Aorta (tissue), 5 donors: ENCODE measurements at places on chromosomes 4 and X. TPM values are rescaled to one million over a fixed set of nuclear protein-coding genes. Genes with fewer than 3 reads are reported as not detected.

DNA sequence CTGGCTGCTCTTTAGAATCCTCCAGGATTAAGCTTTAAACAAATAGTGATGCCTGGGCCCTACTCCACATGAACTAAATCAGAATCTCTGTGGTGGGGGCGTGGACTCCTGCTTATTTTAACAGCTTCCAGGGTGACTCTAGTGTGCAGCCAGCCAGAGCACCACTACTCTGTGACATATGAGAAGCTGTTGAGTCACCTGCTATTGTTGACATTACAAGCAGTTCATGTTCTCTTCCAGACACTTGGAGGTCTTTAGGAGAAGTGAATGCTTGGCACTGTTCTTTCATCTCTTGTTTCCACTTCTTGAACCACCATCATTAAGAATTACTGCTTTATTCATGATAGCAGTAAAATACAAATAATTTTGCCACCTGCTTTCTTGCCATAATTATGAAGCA lies 426 bp upstream of the C4orf51 start:
- peak overlapping the region; percentile 76 for H3K27ac ChIP-seq
- no peaks in the 10 kb centered on the region for H3K27me3 ChIP-seq
- DNase-seq: peak; percentile 60
- H3K4me3 ChIP-seq: no peak overlapping the region
- no peaks in the 10 kb centered on the region for H3K36me3 ChIP-seq

DNA sequence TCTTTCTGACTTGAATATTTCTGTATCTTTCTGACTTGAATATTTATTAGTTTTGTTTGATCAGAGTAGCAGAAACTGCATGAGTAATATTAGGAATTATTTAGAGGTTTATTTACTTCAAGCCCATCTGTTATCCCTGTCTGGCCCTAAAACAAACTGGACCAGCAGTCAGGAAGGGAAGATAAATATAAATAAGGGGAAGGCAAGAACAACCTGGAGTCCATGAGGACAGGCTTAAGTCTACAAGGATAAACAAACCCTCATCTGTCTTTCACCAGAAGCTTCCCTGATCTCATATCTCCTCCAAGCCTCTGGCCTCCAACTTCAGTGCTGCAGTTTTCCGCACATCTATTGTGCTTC lies 524.9 kb downstream of the CENPC start:
- H3K36me3 ChIP-seq: no peaks in the 10 kb centered on the region
- no peaks in the 10 kb centered on the region for H3K27me3 ChIP-seq
- no peak overlapping the region for H3K4me3 ChIP-seq
- H3K27ac ChIP-seq: no peak overlapping the region
- no peak for DNase-seq
- no peaks in the 10 kb centered on the region for H3K4me1 ChIP-seq

Gene DAPP1
- total RNA-seq: 2.7 TPM

DNA sequence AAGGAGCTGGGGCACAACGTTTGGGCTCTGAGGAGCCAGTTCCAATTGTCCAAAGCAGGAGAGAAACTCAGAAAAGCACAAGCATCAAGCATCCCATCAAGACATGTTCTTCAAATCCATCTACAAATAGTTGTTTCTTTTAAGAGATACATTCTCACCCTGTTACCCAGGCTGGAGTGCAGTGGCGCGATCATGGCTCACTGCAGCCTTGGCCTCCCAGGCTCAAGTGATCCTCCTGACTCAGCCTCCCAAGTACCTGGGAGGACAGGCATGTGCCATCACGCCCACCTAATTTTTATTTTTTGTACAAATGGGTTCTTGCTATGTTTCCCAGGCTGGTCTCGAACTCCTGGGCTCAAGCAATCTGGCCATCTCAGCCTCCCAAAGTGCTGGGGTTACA lies 18.1 kb downstream of the NELFA start:
- no peak overlapping the region for H3K4me3 ChIP-seq
- no peak for DNase-seq
- no peaks in the 10 kb centered on the region for H3K27me3 ChIP-seq
- no peak overlapping the region for H3K27ac ChIP-seq

GRCh38 chr4:52641854-52642563 lies 17.1 kb downstream of the USP46 start:
- no peak overlapping the region for H3K27ac ChIP-seq
- peaks cover 7% of the 10 kb centered on the region for H3K4me1 ChIP-seq
- no peak overlapping the region for H3K4me3 ChIP-seq
- H3K27me3 ChIP-seq: no peaks in the 10 kb centered on the region
- DNase-seq: no peak

DNA sequence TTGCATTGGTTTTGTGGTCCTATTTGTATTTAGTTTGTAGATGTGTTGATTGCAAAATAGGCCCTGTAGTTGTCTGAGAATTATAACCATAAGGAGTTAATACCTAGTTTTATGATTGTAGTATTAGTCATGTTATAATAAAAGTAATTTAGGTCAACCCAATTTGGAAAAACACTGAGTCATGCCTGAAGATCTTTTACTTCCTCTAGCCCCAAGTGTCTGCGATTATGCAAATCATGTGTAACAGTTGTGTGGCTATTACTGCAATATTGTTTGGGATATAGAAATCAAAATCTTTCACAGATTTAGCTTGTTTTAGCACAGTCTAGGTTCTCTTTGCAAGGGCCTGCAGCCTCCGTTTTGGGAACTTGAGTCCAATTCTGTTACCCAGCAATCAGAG lies 12.6 kb downstream of the SRD5A3 start:
- no peaks in the 10 kb centered on the region for H3K4me1 ChIP-seq
- no peak overlapping the region for H3K4me3 ChIP-seq
- H3K36me3 ChIP-seq: no peaks in the 10 kb centered on the region
- H3K27ac ChIP-seq: peak overlapping the region; percentile 17
- no peak for DNase-seq
